ENCODE measurements at places on chromosomes 4 and X.

- DNase-seq, result no peak
These were observed 222.4 kb upstream of the VCX start for GRCh38 chrX:7620560-7620959.

GRCh38 chr4:140174543-140174942 lies 20.6 kb upstream of the MAML3 start:
- DNase-seq, result no peak

DNA sequence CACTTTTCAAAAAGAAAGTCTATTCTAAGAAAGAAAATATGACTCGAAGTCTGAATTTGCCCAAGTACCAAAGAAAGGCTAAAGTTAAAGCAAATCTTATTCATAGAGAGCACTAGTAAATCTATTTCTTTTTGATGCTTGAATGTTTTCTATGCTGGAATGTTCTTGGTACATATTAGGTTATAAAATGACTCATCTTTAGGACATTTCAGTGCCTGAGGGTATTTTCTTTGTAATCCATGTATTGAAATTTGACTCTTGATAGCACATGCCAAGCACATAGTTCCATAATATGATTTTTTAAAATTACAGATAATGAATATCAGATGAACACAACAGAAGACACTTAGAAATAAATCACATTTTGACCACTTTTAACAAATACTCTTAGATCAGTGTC lies 232.8 kb downstream of the TRIML1 start:
- no peak for DNase-seq

- DNase-seq, result no peak
These were observed 38.9 kb downstream of the IGFBP7 start for GRCh38 chr4:57071326-57071725.

GRCh38 chr4:78581618-78582017 lies 30.0 kb downstream of the ANXA3 start:
- no peak for DNase-seq

Measured in T-helper 9 cell (primary cell).